ENCODE measurements at places on chromosomes 2 and 18.

- DNase-seq = no peak
Observed at GRCh38 chr2:170156592-170156991, 21.4 kb upstream of the MYO3B start.

GRCh38 chr2:148527488-148528340 lies 116.8 kb upstream of the EPC2 start:
- DNase-seq = no peak

DNA sequence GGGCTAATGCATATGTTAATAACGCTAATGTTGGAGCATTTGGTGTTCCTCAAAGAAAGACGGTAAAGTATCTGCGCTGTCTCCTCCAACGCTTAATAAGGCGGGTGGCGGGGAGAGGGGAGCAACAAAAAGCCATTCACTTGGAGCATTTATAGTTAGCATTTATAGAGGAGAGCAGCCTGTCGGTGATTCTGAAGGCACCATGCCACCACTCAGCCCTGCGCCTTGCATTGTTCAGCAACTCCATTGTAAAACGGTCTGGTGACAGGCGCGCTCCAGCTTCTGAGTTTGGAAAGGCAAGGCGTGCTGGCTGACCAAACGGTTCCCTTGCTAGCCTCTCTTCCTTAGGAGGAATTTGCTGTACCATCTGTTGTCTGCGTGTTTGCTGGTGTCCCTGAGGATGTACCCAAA lies 83.9 kb downstream of the LYPD1 start:
- no peak for DNase-seq

GRCh38 chr2:234412726-234413125 lies 84.2 kb downstream of the ARL4C start:
- no peak for DNase-seq

DNA sequence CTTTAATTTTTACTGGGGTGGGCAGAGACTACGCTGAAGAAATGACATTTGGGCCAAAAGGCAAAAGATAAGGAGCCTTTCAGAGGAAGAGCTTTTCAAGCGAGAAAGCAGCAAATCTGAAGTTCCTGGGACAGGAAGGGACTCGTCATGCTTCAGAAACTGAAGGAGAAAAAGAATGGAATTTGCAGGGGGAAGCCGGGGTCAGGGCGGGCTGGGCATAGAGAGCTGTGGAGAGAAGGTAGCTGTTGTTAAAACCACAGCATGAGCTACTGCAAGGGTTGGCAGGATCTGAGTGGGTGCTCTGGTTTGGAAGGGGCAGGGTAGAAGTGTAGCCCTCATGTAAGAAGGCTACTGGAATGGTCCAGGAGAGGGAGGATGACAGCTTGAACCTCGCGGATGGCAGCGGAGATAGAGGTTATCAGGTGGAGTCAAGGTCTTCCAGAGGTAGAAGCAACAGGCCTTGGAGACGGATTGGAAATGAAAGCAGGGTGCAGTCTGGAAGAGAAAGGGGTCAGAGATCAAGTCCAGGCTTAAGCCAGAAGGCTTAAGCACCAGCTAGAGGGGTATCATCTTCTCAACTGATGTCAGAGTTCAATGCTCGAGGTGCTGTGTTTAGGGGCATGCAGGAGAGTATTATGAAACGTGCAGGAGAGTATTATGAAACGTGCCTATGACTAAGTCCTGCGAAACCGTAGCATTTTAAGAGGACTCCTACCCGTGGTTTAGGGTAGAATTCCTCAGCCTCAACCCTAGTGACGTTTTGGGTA lies 18.9 kb downstream of the ATP8B1 start:
- DNase-seq = no peak

DNA sequence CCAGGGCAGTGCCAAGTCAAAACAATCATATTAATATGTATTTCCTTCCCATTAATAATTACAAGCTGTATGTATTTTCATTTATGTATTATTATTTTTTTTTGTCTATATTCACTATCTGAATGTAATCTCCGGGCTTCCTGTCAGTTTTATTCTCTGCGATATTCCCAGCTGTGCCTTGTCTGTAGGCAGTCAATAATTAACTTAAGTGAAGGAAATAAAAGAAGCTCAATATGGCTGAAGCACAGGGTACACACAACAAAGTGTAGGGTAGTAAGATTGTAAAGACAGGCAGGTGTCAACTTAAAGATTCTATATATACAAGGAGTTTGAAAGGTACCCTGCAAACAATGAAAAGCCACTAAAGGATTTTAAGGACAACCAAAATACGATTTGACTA lies 122.9 kb downstream of the ROCK1 start:
- no peak for DNase-seq

- no peak for DNase-seq
Observed at GRCh38 chr2:54560146-54560881, 104.2 kb downstream of the SPTBN1 start.

GRCh38 chr18:26268454-26268853 lies 42.2 kb downstream of the TAF4B start:
- DNase-seq = no peak

DNA sequence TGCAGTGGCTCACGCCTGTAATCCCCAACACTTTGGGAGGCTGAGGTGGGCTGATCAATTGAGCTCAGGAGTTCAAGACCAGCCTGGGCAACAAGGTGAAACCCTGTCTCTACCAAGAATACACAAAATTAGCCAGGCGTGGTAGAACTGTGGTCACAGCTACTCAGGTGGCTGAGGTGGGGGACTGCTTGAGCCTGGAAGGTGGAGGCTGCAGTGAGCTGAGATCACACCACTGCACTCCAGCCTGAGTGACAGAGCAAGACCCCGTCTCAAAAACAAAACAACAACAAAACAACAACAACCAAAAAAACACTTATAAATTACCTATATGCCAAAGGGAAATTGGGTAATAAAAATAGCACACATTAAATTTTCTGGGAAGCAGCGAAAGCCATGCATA lies 141.6 kb downstream of the HDAC4 start:
- no peak for DNase-seq

- no peak for DNase-seq
Observed at GRCh38 chr2:239829326-239829725, 195.8 kb downstream of the NDUFA10 start.

- DNase-seq = no peak
Observed at GRCh38 chr2:219273937-219274336, 5.2 kb upstream of the DNAJB2 start.

DNA sequence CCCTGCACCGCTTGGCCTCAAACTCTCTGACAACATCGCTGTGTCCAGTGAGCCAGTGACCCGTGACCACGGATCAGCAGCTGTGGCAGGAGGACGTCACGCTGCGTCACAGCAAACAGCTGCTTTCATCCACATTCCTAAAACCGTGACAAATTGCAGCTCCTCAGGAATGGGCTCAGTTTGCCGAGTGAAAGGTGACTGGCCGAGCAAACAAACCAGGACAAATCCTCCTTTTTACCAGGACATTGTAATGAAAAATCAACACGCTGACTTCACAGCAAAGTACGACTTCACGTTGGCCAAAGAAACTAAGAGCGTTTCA lies 57.6 kb downstream of the PXDN start:
- no peak for DNase-seq

DNA sequence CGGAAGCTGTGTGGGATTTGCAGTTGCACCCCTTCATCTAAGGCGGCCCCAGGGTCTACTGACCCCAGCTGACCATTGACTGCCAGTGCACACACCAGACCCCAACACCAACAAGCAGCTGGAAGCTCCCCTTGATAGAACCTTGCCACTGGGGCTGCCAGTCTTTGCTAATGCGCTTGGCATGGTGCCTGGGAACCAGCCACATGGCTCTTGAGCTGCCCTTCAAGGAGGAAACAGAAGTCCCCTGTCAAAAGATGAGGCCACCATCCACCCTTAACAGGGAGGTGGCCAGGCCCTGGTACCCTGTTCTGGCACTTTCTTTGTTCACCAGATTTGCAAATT lies 8.6 kb downstream of the ALPI start:
- DNase-seq = no peak

- no peak for DNase-seq
Observed at GRCh38 chr2:170711774-170712652, 3.1 kb upstream of the SP5 start.

- DNase-seq = no peak
Observed at GRCh38 chr18:10687161-10687925, 161.5 kb downstream of the NAPG start.

DNA sequence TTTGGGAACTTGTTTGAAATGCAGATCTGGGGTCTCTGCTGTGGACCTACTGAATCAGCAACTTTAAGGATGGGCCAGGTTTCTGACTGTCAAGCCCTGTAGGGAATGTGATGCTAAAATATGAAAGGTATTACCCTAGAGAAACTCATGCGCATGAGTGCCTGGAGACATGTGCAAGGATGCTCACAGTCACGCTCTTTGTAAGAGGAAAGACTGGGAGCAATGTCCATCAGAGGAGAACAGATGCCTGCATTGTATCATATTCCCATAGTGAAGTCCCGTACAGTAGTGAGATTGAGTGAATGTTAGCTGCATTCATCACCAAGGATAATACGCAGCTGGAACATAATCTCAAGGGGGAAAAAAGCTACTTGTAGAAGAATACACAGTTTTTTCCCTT lies 14.1 kb downstream of the ZNF407 start:
- no peak for DNase-seq

- no peak for DNase-seq
Observed at GRCh38 chr18:48943333-48943732, 7.4 kb downstream of the SMAD7 start.

GRCh38 chr2:176763130-176763529 lies 449.5 kb upstream of the HNRNPA3 start:
- DNase-seq = no peak

DNA sequence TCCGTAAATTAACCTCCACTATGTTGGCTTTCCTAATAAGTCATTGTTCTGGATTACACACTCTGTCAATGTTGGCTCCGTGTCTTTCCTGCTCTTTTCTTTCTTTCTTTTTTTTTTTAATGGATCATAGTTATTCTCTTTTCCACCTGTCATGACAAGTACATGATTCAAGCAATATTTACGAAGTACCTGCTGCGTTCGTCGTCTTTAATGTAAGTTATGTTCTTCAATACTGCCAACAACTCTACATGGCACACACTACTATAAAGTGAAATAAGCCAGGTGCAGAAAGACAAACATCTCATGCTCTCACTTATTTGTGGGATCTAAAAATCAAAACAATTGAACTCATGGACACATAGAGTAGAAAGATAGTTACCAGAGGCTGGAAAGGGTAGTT lies 239.1 kb downstream of the SCG2 start:
- no peak for DNase-seq

- peak; percentile 12 for DNase-seq
Observed at GRCh38 chr18:4068552-4069158, 386.5 kb downstream of the DLGAP1 start.

DNA sequence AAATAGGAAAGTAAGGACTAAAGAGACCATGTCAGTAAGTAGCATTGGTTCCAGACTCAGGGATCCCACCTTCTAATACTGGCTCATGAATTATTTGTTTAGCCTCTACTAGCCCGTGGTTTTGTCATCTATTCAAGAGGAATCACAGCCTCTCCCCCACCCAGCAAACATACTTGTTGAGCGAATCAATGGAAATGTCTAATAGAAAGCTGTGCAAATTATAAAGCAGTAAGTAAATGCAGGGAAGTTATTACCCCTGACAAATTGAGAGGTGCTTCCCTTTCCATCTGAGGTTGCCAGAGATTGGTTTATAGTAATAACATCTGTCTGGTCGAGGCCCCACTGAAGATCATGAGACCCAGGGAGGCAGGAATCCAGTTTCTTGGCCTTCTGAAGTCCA lies 219.3 kb upstream of the OSR1 start:
- DNase-seq = no peak

- DNase-seq = no peak
Observed at GRCh38 chr2:170335351-170335750, 157.4 kb downstream of the MYO3B start.

GRCh38 chr2:215680605-215681598 lies 245.0 kb upstream of the FN1 start:
- peak; percentile 23 for DNase-seq

DNA sequence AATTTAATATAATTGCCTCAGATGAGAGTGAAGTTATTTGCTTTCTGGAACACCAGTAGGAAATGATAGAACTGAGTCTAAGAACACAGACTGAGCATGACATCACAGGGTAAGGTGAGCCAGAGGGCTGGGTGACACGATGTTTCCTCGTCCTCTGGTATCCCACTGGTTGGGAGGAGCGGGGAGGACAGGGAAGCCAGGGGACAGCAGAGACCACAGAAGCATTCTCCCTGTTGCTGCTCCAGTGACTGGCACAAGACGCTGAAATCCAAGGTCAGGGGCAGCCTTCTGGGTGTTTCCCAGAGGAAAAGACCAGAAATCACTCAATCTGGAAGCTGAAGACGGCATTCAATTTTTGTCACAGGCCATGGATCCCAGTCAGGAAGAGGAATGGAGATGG lies 363.4 kb upstream of the SOX11 start:
- no peak for DNase-seq

GRCh38 chr18:37552286-37552685 lies 13.3 kb downstream of the CELF4 start:
- DNase-seq = no peak

DNA sequence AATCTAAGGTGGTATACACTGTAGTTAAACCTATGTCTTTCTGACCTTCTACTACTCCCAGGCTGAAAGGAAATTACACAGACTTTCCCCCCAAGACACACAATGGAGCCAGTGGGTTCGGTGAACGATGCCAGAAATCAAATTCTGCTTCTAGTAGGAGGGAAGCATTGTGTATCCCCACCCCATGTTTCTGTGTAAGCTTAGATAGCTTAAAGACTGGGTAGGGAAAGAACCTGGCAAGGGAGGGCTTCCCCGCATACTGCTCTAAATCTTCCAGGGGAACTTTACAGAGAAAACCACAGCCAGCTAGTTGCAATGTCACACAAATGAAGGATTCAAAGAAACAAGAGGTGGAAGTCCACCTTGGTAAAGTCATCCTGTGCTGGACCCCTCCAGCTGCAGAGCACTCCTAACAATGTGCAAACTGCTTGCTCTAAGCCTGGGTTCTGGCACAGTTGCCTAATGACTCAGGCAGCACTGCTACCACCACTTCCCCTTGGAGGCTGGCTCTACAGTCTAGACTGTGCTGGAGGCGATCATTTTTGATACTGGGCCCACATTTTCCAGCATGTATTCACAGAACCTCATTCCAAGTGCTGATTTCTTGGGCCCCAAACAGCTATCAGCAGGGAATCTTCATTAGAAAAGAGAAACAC lies 47.5 kb downstream of the TRIB2 start:
- no peak for DNase-seq

- DNase-seq = no peak
Observed at GRCh38 chr2:9594366-9595054, 36.3 kb downstream of the YWHAQ start.

DNA sequence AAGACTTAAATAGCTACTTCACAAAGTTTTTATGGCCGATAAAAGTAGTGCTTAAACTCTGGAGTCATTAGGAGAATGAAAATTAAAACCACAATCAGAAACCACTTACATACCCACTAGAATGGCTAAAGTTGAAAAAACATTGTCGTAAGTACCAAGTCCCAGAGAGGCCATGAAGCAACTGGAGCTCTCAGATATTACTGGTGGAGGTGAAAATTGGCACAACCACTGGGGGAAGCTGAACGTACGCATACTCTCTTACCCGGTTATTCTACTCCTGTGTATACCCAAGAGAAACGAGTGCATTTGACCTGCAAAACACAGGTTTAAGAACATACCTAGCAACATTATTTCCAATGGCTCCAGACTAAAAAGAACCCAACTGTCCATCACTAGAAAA lies 76.5 kb upstream of the TMEM247 start:
- DNase-seq = no peak

GRCh38 chr2:175234650-175235049 lies 53.1 kb upstream of the ATP5MC3 start:
- no peak for DNase-seq

GRCh38 chr2:63814114-63814513 lies 27.6 kb upstream of the UGP2 start:
- no peak for DNase-seq

- DNase-seq = no peak
Observed at GRCh38 chr2:26581266-26581990, 59.7 kb downstream of the CIB4 start.

All from NCI-H187 treated with DMSO at 0.1 percent for 48 hours (cell line).